ENCODE measurements at places on chromosomes 13 and 19. TPM values are rescaled to one million over a fixed set of nuclear protein-coding genes. Genes with fewer than 3 reads are reported as not detected.

GRCh38 chr19:3285647-3286176 is 61.3 kb downstream of the CELF5 start:
- no peak for DNase-seq

GRCh38 chr13:80235967-80236302 is 105.0 kb downstream of the SPRY2 start:
- DNase-seq, result no peak

- DNase-seq, result no peak
Measured at GRCh38 chr19:13086341-13086740, 16.3 kb downstream of the LYL1 start.

SKA3 gene
- 14.0 TPM for polyA plus RNA-seq

GRCh38 chr19:42280815-42281145 is 11.7 kb downstream of the CIC start:
- no peak for DNase-seq

DNA sequence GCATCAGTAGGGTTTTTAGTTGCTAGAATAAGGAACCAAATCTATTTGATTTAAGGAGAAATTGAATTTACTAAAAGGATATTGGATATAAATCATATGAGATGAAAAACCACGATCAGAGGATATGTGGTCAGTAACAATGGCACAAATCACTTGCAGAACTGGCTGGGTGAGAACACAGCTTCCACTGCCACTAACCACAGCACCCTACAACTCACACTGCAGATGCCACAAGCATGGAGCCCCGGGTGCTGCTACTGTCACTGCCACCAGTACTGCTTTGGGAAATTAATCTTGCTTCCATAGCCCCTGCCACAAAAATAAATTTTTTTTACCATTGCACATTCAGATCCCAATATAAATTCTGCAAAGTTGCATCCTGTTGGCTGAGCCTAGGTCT is 40.6 kb upstream of the KLF12 start:
- no peak for DNase-seq

TSKS gene
- 0.18 TPM for polyA plus RNA-seq

All from renal cortex interstitium (tissue), 15 donors.